ENCODE measurements at places on chromosomes 11 and 22. TPM values are rescaled to one million over a fixed set of nuclear protein-coding genes. Genes with fewer than 3 reads are reported as not detected.

The TEX54 gene
- polyA plus RNA-seq, result 0.57 TPM

The TIMM10B gene
- polyA plus RNA-seq, result 29.9 TPM

The MED19 gene
- 27.3 TPM for polyA plus RNA-seq

The CCDC81 gene
- 4.3 TPM for polyA plus RNA-seq

The LRRC32 gene
- 9.8 TPM for polyA plus RNA-seq

The APOL4 gene
- polyA plus RNA-seq, result 4.1 TPM

The DMC1 gene
- 1.9 TPM for polyA plus RNA-seq

The APOBEC3B gene
- 2.3 TPM for polyA plus RNA-seq

The FOSL1 gene
- polyA plus RNA-seq, result 0.41 TPM

DNA sequence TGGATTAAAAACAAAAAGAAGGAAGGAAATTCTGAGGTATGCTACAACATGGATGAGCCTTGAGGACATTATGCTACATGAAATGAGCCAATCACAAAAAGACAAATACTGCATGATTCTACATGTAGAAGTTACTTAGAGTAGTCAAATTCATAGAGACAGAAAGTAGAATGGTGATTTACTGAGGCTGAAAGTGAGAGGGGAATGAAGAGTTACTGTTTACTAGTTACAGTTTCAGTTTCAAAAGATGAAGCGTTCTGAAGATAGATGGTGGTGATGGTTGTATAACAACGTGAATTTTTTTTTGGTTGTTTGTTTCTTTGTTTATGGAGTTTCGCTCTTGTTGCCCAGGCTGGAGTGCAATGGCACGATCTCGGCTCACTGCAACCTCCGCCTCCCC lies 9.5 kb downstream of the OR5P2 start:
- DNase-seq, result no peak

DNA sequence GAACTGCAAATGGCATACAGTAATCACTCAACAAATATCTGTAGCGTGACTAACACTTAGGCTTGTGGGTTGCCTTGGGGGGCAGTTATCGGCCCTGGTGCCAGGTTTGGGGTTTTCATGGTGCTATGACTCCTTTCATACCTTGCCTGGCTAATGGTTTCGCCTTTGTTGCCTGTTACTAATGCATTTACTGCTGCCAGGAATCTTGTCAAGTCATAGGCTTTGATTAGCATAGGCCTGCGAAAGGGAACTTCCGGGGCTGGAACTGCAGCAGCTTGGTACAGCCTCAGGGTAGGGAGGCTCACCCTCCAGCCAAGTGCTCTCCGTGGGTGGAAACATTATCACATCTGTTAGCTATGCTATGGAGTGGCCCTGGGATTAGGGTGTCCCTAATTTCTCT lies 13.2 kb downstream of the SLC25A18 start:
- DNase-seq, result no peak

GRCh38 chr11:20274031-20274430 lies 89.5 kb upstream of the HTATIP2 start:
- no peak for DNase-seq

- no peak for DNase-seq
These were observed 89.1 kb downstream of the BRD1 start for GRCh38 chr22:49738566-49738965.

DNA sequence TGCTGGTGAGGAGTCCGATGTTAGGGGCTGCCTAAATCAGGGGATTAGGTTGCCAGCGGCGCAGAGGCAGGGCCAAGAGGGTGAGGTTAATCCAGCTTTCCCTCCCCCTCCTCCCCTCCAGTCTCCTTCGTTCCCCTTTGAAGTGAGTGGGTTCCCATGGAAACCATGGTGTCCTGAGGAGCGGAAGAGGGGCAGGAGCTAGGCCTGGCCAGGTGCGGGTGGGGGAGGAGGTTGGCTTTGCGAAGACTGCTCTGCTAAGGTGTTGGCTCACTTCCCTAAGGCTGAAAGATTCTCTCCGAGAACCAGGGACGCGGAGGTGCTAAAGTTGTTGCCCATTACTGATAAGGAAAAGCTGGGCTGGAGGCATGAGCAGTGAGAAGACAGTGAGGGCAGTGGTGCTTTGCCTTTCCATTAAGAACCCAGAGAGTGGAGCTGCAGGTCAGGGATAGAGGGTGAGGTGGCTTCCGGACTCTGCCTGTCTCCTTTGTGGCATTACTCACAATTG lies 124.6 kb downstream of the FEZ1 start:
- no peak for DNase-seq

GRCh38 chr11:92329646-92330045 lies 105.0 kb downstream of the FAT3 start:
- no peak for DNase-seq

- DNase-seq, result peak; percentile 32
These were observed 38.7 kb downstream of the RTN3 start for GRCh38 chr11:63719987-63720386.

GRCh38 chr11:114315749-114316368 lies 19.7 kb downstream of the NNMT start:
- no peak for DNase-seq

DNA sequence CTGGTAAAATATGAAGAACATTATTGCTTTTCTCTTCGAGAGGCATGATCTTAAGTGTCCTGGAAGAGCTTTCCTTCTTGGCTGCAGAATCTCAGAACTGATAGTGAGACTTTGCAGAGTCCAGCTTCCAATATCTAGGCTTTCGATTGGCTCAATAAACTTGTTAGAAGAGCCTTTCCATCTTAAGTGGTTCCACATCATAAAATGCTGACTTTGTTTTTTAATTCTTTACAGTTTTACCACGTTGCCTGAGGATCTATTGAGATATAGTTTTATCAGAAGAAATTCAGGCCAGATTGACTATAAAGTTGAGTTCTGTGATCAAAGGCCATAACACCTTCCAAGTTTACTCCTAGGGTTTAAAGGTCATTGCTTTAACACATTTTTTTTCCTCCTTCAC lies 15.6 kb upstream of the DNAJB7 start:
- DNase-seq, result no peak

GRCh38 chr22:28112548-28113043 lies 193.5 kb upstream of the PITPNB start:
- no peak for DNase-seq

DNA sequence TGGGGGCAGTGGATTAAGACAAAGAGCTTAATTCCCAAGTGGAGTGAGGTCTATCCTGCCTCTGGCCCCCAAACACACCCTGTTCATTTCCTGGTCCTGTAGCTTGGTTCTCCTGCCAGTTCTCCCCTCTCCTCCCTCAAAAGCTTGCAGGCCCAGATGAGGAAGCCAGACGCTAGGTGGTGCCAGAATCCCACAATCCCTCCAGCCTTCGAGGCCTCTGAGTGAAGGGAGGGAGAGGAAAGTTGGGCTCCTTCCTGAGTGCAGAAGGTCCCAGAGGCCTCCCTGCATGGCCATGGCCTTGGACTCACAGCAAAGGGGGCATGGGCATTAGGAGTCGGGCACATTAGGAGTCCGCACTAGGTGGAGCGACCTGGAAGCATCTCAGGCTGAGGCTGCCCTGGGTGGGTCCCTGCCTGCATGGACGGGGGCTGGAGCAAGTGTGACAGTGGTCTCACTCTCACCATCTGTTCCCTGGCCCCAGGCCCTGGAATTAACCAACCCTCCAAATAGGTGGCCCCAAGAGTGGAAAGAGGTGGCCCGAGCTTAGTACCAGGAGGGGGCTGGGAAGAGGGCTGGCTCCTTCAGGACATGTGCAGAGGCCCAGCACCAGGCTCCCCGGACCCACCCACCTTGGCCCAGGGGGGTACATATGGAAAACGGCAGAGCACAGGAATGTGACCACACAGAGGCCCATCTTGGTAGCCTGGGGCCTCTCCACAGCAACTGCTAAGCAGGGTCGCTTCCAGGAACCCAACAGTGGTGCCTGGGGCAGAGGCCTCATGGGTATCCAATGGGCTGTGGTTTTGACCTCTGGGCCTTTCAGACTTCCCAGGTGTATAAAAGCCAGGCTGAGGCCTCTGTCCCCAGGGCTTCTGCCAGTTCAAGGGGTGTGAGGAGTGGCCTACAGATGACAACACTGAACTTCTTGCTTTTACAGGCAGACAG lies 5.2 kb downstream of the FXYD2 start:
- peak; percentile 94 for DNase-seq

DNA sequence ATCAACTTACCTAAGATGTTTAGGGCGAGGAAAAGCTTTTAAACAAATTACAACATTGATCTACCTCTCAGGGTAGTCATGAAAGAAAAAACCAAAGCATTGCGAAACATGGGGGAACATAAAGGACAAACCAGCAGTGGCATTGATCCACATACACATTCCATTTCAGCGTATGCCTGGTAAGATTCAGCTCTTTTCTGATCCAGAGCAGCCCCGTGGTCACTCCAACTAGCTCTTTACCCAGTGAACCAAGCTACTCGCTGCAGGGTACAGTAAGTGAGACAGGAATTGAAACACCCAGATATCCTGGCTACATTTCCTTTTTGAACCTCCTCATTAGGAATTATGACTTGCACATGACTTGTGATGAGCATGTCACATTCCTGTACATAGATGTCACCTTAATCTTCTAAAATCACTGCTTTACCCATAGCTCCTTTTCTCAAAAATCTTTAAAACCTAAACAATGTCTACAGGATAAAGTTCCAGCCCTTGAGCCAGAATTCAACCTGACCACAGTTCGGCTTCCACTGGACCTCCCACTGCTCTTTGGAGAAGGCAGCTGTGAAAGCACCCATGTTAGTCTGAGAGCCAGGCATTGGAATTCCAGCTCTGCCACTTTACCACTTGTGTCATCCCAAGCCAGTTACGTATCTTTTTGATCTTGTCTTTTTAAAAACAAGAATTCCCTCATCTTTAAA lies 42.9 kb upstream of the AKIP1 start:
- DNase-seq, result no peak

GRCh38 chr11:56922421-56922820 lies 66.3 kb upstream of the OR5AK2 start:
- no peak for DNase-seq

GRCh38 chr11:125451400-125452124 lies 44.5 kb downstream of the FEZ1 start:
- DNase-seq, result no peak

GRCh38 chr22:31218565-31219262 lies 6.6 kb downstream of the LIMK2 start:
- DNase-seq, result no peak

GRCh38 chr11:35126000-35126878 lies 12.7 kb upstream of the CD44 start:
- DNase-seq, result no peak

GRCh38 chr11:23723861-23724260 lies 773.0 kb upstream of the LUZP2 start:
- no peak for DNase-seq

- peak; percentile 55 for DNase-seq
These were observed 2.2 kb upstream of the P2RX6 start for GRCh38 chr22:21012446-21013407.

DNA sequence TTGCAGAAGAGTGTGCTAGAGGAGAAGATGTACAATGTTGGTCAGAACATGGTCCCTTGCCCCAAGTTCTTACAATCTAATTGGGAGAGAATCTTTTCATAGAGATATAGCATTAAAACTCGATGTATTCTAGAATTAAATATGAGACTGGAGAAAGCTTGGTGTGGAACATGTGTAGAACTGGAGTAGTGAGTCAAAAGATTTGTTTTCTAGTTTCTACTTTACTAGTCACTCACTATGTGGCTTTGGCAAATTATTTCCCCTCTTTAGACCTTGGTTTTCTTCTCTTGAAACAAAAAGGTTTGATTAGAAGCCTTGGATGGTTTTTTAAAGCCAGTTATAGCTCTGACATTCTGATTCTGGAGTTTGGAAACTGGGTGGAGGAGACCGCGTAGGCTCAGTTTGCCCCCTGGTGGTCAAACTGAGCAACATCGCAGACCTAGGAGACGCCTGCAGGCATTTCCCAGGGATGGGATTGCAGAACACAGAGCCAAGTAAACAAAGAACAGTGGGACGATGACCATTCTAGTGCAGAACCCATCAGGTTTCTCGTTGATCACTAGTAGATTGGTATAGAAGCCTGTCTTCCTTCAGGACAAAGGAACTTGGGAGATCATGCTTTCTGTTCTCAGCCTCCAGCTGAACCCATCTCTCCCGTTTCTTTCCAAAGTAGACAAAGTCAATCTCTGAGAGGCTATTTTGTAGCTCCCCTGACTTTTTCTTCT lies 8.5 kb upstream of the CHRDL2 start:
- peak; percentile 71 for DNase-seq
